ENCODE measurements at places on chromosomes 12 and 14.

DNA sequence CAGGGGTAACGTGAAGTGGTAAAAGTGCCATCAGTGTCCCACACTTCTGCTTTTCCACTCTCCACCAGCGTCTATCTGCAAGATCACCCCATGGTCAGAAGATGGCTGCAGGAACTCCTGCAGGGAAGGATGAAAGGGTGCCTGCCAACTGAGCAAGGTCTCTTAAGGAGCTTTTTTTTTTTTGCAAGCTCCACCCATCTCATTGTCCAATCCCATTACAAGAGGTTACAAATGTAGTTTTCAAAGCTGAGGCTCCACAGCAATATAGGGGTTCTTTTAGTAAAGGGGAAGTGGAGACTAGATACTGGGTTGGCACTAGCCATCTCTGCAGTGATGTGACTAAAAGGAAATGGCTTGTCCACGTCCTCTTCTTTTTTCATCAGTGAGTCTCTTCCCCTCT lies 5.9 kb upstream of the BHLHE41 start:
- no peak for DNase-seq

DNA sequence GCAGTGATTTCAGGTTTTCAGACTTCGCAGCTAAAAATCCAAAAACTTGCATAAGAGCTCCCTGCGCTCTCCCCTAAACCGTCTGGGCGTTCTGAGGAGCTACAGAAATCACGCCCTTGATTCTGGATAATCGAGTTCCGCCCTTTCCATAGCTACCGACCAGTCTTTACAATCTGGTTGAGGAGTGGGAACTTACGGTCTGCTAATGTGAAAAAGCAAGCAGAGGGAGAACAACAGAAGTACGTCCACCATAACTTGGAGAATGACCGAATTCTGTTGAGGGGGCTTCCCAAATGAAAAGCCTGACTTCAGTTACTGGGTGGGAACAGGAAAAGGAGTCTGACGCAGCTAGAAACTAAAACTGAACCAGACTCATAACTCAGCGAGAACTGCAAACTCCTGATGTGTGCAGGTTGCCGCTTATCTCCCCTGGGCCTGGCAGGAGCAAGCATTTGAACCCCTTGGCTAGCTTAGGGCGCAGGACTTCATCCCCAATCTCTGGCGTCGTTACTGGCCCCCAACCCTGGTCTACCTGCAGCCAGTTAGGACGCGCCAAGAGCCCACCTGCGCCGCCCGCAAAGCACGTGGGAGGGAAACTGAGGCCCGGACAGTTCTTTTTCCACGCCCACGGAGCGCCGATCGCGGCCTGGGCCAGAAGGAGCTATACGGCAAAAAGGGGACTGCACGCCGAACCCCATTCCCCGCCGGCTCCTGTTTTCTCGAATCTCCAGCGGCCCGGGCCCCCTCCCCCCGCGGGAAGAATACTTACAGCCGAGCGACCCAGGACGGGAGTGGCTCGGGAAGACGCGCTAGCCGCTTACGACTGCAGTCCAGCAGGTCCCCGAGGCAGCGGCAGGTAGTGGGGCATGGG lies 838 bp downstream of the LRIG3 start:
- peak; percentile 74 for DNase-seq

DNA sequence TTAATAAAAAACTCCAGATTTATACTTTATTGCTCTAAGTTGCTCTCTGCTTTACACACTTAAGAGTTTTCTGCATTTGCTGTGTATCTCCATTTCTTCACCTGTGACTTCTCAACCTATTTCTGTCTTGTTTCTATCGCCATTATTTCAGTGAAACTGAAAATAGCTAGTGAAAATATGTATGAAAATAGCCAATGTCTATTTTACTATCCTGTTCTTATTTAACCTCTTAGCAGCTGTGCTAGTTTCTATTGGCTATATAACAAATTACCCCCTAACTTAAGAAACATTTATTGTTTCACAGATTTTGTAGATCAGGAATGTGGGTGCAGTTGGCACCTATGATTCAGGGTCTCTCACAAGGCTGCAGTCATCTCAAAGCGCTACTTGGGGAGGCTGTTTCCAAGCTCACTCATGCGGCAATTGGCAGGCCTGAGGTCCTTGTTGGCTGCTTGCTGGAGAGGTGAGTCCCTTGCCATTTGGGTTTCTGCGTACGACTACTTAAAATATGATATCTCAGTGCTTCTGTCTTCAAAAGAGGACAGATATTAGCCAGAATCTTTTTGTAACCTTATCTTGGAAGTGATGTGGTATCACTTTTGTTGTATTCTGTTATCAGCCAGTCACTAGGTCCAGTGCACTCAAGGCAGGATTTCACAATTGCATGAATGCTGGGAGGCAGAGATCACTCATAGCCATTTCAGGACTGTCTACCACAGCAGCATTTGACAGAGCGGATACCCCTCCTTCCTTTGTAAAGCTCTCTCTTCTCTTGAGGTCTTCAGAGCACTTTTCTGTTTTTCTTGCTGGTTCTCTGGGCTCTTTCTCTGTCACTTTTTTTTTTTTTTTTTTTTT lies 7.2 kb downstream of the ERC1 start:
- DNase-seq = no peak

DNA sequence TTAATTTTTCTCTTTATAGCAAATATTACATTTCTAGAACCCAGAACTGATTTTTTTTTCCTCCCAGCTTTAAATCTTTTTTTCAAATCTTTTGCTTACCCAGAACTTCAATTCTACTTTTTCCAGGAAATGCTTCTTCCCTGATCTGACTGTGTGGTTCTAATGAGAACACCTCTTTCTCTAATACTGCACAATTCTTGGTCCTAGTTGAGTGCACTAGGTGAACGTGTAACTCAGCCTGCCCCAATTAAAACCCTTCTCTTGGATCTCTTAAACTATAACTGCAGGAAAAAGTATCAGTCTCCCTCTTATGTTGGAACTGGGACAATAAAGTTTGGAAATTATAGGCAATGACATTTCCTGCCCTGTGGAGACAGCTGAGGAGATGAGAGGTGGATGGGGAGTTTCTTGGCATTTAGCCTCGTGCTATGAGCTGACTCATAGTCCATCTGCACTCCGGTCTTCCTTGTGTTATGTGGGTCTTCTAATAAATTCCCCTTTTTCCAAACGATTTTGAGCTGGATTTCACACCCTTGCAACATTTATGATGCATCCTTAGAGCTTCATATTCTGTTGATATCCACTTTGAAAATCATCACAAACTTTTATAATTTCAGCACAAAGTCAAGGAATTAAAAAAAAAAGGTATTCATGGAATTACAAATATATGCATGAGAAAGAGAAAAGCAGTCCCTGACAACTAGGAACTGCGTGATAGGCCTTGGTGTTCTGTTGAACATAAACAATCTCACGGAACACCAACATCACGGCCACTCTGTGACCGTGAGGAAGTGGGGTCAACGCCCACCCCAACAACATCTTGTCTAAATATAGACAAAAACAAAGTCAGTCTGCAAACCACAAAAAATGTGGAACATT lies 52.4 kb downstream of the BRMS1L start:
- peak; percentile 43 for DNase-seq

DNA sequence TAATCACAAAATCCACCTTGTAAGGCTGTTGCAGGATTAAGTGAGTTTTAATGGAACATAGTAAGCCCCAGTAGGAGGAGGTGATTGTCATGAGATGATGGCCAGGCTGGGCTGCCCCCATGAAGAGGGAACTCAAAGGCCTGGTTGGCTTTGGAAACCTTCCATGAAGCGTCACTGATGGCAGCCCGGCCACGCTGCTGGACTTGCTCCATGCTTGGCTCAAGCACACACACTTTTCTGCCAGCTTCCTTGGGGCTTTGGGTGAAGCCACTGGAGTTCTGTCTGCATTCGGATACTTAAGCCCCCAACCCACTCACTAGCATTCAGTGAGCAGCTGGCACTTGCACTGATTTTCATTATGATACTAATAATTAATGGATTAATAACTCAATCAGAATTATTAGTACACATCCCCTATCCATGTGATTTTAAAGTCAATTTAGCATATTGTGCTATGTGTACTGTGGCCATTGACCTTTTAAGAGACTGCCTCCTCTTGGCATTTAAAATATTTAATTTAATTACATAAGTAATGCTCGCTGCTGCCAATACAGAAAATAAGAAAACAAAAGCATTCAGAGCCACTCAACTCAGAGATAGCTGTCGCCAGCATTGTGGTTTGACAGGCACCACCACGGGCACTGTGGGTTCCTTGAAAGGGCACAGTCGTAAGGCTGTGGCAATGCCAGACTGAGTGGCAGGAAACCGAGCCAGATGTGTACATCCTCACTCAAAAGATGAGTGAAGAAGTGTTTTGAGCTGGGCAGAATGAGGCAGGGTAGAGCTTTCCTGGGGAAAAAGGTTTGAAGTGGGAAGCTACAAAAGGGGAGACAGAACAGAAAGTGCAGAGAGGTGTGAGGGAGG lies 15.9 kb downstream of the KRT85 start:
- no peak for DNase-seq

DNA sequence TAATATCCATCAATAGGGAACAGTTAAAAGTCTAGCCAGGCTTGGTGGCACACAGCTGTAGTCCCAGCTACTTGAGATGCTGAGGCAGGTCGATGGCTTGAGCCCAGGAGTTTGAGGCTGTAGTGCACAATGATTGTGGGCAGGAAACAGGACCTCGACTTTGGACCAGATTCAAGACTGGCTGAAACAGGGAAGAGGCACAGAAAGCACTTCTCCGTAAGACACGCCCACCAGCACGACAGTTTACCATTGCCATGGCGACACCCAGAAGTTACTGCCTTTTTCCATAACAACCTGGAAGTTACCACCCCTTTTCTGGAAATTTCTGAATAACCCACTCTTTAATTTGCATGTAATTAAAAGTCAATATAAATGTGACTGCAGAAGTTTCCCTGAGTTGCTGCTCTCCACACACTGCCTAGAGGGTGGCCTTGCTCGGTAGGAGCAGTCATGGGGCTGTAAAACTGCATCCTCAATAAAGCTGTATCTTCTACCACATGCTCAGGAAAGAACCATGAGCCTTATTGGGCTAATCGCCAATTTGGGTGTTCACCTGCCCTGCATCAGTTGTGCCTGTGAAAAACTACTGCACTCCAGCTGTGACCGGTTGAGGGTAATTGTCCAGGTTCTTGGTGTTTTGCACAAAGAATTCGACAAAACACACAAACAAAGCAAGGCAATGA lies 4.6 kb upstream of the LRRC23 start:
- DNase-seq = peak; percentile 58

- DNase-seq = peak; percentile 59
Observed at GRCh38 chr12:64256166-64256800, 34.2 kb upstream of the KICS2 start.

- no peak for DNase-seq
Observed at GRCh38 chr14:64118892-64119291, 175.3 kb downstream of the ESR2 start.

DNA sequence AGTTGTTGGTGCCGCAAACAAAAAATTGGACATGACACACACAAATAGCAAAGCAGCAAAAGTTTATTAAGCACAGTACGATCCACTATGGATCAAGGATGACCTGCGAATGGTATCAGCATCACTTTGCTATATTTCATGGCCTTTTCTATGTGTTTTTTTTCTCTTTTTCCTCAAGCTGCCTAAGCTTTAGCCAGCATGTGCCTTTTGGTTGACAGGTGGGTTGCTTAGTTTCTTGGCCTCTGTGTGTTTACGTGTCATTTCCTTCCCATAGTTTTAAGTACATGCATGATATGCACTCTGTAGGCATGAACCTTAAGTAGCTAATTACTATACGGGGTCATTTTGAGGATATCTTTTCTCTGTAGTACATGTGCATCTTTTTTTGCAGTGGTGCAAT lies 9.8 kb downstream of the CD4 start:
- DNase-seq = no peak

DNA sequence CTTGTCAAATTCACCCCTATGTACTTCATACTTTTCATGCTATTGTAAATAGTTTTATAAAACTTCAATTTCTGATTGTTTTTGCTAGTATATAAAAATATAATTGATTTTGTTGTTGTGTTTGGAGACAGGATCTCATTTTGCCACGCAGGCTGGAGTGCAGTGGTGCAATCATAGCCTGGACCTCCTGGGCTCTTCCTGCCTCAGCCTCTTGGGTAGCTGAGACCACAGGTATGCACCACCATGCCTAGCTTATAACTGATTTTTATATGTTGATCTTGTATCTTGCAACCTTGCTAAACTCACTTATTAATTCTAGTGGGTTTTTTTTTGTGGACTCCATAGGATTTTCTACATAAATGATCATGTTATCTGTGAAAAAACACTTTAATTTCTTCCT lies 23.5 kb downstream of the ATP5MC2 start:
- DNase-seq = no peak

- peak; percentile 80 for DNase-seq
Observed at GRCh38 chr12:54220092-54220557, 31.3 kb upstream of the SMUG1 start.

DNA sequence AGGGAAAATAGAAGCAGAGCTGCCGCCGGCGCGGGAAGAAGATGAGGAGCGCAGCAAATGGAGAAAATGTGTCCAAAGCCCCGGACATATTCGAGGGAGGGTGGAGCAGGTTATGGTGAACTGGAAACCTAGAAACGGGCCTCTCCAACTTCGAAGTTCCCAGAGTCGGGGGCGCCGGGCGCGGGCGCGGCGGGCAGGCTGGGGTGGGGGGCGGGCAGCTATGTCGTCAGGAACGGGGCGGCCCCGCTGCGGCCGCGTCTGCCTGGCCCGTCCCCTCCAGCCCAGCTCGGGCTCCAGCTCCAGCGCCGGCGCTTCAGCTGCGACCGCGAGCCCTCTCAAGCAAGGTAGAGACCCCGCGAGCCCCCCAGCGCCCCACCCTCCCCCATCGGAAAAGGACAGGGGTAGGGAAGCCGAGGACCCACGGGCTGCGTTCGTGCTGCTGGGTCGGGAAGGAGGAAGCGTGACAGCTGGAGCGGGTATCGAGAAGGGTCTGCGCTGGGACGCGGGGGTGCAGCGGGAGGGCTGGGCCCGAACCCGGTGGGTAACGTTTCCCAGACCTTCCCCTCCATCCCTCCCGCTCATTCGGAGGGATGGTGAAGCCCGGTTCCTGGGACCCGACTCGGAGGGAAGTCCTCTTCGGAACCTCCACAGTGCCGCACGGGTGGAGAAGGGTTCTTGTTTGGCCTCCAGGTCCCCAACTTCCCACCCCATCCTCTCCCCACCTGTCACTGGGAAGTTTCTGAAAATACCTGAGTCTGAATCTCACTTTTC lies 1.0 kb downstream of the DGKA start:
- no peak for DNase-seq
